Ecto neural progenitor cell (in vitro differentiated cells): ENCODE measurements at places on chromosomes 3 and 15.

GRCh38 chr3:126024049-126024854, 55.3 kb downstream of the ROPN1B start:
- no peak for DNase-seq

- DNase-seq = no peak
These were observed 2.3 kb downstream of the IL5RA start for GRCh38 chr3:3107858-3108257.

DNA sequence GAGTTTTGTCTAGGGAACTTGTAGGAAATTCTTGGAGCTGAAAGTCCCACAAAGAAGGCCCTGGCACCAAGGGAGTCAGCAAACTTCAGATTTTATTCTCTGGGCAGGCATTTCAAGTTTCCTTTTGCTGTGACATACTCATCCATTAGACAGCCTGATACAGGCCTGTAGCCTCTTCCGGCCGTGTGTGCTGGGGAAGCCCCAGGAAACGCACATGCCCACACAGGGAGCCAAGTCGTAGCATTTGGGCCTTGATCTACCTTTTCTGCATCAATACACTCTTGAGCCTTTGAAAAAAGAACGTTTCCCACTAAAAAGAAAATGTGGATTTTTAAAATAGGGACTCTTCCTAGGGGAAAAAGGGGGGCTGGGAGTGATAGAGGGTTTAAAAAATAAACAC, 15.0 kb downstream of the TIGIT start:
- DNase-seq = no peak

- DNase-seq = peak; percentile 72
These were observed 14.8 kb downstream of the MYL3 start for GRCh38 chr3:46848271-46849044.

- no peak for DNase-seq
These were observed 228.9 kb upstream of the MRPL3 start for GRCh38 chr3:131731709-131732108.

DNA sequence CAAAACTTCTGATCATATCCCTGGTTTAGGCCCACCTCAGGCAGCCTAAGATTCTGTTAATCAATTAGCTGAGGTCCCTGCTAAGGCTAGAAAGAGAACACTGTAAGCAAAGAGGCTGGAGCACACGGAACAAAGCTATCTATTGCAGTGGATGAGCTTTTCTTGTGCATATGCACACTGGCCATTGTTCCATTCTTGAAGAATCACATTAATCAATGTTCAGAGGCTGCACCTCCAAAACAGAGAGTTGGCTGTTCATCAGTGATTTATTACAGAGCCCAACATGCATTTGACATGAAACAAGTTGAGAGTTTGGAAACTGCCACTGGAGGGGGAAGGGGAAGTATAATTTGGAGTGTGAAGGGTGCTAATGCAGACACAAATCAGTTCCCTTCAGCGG, 873.0 kb downstream of the ROBO1 start:
- DNase-seq = no peak

DNA sequence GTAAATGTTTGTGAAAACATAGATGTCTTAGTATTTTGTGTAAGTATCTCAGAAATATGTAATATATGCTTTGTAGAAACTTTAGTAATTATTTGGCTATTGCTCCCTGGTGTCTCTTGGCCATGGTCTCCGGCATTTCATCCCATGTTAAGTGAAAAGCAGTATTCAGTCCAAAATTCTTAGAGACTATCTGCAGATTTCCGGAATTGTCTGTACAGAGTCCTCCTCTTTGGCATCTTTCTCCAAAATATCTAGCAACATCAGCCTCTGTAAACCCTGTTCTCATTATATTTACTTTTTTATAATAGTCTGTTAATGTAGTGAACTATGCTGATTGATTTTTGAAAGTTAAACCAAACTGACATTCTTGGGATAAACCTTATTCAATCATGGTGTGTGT, 352.7 kb downstream of the ARPP21 start:
- DNase-seq = no peak

DNA sequence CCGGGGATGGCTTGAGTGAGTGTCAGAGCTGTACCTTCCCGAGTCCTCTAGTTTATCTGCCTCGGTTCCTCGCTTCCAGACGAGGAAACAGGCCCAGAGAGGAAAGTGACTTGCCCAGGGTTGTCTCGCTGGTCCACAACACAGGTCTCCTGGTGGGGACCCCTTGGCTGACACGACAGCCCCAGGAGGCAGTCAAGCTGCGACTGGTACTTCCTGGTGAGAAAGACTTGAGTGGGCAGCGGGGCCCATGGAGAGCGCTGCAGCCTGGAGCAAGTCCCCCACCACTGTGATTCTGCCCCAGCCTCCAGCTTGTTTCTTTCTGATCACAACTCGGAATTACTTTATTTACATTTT, 600 bp upstream of the CHRNA5 start:
- peak; percentile 46 for DNase-seq

GRCh38 chr3:166510382-166510781, 673.2 kb upstream of the BCHE start:
- DNase-seq = peak; percentile 54
